ENCODE measurements at places on chromosomes 13 and 19. TPM values are rescaled to one million over a fixed set of nuclear protein-coding genes. Genes with fewer than 3 reads are reported as not detected.

Gene LRRC4B
- 3.0 TPM for polyA plus RNA-seq

Gene LILRB2
- polyA plus RNA-seq, result 202 TPM

Gene DOCK6
- 87.3 TPM for polyA plus RNA-seq

DNA sequence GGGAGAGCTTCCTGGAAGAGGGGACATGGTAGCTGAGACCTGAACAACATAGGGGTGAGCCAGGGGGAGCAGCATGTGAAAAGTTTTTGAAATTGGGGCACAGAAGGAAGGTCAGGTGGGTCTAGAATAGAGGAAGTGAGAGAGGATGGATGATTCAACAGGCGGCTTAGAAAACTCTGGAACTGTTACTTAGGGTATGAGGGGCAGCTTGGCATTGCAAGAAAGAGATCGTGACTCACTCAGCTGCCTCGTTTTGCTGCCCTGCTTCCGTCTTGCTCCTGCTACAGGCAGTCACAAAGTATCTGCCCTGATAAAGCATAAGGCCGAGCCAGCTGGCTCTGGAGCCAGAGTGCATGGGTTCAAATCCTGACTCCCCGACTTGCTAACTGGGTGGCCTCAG lies 1.3 kb upstream of the CEACAM20 start:
- peaks cover 4% of the 10 kb centered on the region for H3K27me3 ChIP-seq
- H3K4me3 ChIP-seq, result no peak overlapping the region
- no peaks in the 10 kb centered on the region for H3K36me3 ChIP-seq
- DNase-seq, result no peak
- H3K27ac ChIP-seq, result no peak overlapping the region

GRCh38 chr19:2726160-2726855 lies 5.1 kb upstream of the DIRAS1 start:
- no peak for DNase-seq
- no peaks in the 10 kb centered on the region for H3K36me3 ChIP-seq
- H3K4me1 ChIP-seq, result no peaks in the 10 kb centered on the region
- H3K4me3 ChIP-seq, result no peak overlapping the region

DNA sequence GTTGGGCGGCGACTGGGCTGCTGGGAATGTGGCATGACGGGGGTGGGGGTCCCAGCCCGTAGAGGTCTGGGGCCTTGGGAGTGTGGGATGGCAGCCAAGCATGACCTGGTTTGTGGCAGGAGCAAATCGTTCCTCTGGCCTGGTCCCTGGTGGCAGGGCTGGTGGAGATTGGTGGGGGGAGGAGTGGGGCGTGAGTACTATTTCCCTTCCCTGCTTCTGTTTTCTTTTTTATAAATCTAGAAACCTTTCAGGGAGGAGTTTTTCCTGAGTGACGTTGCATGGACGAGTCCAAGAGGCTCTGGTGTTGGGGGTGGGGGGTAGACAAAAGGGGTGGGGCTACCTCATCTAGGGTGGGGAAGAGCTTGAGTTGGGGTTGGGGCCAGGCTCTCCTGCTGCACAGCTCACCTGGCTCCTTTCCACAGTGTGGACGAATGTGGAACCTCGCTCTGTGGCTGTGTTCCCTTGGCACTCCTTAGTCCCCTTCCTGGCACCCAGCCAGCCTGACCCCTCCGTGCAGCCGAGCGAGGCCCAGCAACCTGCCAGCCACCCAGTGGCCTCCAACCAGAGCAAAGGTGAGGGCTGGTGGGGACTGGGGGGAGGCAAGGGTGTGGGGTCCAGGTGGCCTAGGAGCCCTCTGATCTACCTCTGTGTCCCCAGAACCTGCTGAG lies 15.4 kb upstream of the PRR19 start:
- DNase-seq, result no peak
- H3K4me1 ChIP-seq, result peaks cover 29% of the 10 kb centered on the region
- H3K27me3 ChIP-seq, result no peaks in the 10 kb centered on the region
- peaks cover 48% of the 10 kb centered on the region for H3K36me3 ChIP-seq
- no peak overlapping the region for H3K4me3 ChIP-seq
- H3K27ac ChIP-seq, result no peak overlapping the region

DNA sequence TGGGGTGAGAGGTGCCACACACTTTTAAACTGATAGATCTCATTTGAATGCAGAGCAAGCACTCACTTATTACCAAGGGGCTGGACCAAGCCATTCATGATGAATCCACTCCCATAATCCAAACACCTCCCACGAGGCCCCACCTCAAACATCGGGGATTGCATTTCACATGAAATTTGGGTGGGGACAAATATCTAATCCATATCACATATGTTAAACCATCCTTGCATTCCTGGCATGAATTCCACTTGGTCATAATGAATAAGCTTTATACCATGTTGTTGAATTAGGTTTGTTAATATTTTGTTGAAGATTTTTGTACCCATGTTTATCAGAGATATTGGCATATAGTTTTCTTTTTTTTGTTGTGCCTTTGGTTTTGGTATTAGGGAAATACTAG lies 1198.7 kb upstream of the ATXN8OS start:
- no peaks in the 10 kb centered on the region for H3K4me1 ChIP-seq
- no peak overlapping the region for H3K4me3 ChIP-seq
- no peaks in the 10 kb centered on the region for H3K36me3 ChIP-seq
- no peaks in the 10 kb centered on the region for H3K27me3 ChIP-seq
- no peak for DNase-seq
